ENCODE measurements at places on chromosomes 1 and 21.
A peak's percentile ranks its signal among the peaks of the same experiment; 100 is the strongest.

DNA sequence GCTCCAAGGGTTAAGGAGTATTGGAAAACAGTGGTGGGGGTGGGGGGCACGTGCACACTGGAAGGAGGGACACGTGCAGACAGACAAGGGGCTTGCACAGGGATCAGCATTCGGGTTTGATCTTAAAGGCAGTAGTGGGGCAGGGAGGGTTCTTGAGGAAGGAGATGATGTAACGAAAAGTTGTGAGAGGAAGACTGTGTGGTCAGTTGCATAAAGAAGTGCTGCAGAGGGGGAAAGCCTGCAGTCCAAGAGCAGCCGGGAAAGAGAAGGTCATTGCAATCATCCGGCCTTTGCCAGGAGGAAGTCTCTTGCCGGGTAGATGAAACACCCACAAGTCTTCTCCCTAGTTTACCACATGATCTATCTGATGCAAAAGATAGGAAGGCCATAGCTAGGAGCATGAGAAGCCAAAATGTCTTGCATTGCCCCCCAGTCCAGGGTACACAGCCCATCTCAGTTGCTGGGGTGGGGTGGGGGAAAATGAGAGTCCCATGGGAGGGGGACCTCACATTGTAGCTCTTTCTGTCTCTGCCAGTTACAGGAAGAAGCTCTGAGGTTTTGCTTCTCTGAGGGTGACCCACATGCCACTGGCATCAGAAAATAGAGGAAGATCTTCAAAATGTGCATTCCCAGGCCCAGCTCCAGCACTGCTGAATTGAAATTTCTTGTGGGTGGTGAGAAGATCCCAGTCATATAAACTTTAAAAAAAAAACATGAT lies 202.5 kb upstream of the RAB4A start:
- DNase-seq: no peak

- DNase-seq: no peak
Observed at GRCh38 chr1:15364740-15365139, 44.9 kb upstream of the EFHD2 start.

- no peak for DNase-seq
Observed at GRCh38 chr21:16468184-16468583, 738.4 kb downstream of the USP25 start.

- no peak for DNase-seq
Observed at GRCh38 chr21:26443291-26443690, 129.8 kb downstream of the CYYR1 start.

- no peak for DNase-seq
Observed at GRCh38 chr1:212622467-212622866, 13.9 kb downstream of the ATF3 start.

- no peak for DNase-seq
Observed at GRCh38 chr21:42618707-42619102, 34.7 kb upstream of the PDE9A start.

- DNase-seq: no peak
Observed at GRCh38 chr1:151238467-151238739, 16.1 kb upstream of the PSMD4 start.

DNA sequence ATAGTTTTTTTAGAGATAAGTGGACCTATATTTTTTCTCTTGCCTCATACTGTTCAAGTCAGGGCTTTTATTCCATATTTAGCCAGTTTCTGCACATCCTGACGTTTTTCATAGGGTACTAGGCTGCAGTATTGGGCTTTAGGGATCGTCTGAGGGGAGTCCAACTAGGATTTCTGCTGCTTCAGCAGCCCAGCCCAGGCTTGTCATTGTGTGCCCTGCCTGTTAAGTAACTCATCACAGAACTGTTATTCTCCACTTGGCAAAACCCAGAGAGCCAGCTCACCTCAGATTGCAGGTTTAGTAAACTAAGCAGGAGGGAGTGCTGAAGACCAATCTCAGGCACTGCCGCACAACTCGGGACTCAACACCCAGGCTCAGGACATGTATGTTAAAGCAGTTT lies 2.8 kb downstream of the GALNT2 start:
- no peak for DNase-seq

DNA sequence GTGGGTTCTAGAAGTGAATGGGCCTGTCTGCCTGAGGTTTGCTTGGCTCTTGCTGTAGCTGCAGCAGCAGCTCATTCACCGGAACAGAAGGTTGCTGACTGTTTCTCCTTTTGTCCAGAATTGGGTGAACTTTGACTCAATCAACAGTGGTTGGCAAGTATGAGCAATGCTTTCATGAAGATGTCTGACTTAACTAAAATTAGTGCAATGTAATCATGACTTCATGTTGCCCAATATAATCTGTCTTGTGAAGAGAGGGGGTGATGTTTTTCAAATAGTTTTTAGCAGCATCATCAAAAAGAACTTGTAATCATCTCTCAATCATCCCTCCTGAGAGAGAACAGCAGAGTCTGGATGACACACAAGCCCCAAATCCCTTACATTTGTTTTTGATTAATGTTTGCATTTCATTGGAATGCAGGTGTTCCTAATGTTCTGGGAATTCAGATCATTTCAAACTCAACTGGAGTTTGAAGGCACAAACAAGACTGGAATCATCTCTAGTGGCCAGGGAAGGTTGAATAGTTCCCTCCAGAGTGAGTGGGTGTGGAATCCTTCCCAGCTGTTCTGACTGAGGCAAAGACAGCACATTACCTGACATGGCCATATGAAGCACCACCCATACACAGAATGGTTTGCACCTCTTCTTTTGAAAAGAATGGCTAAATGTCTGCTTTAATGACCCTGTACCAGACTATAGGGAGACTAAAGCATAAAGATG lies 82.9 kb downstream of the HLX start:
- no peak for DNase-seq

DNA sequence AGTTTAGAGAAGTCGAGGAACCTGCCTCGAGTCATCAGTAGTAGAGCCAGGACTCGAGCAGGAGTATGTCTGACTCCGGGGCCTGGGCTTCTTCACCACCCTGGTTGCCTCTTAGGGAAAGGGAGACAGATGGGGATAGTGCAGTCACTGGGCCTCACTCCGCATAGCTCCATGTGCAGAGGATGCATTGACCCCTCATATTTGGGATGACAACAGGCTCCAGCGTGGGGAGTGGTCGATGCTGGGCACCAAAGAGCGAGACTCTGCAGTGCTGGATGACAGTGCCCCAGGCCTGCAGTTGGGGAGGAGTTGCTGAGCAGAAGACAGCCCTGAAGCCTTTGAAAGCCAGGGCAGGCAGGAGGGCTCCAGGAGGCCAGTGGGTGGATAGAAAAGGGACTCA lies 20.8 kb upstream of the TENT5C start:
- DNase-seq: no peak

DNA sequence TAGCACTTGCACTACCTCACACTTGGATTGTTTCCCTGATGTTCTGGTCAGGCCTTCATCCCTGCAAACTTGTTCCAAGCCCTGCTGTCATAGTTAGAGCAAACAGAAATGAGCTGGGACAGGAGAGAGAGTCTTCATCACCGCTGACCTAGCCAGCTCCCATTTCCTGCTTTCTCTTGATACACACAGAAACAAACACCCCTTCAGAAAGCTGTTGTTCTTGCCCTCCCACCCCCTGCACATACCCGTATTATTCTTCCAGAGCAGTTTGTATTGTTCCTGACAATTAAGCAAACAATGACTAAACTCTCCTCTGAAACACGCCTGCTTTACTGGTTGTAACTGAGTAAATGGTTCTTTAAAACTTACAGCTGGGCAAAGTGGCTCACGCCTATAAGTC lies 2.9 kb upstream of the SYT2 start:
- no peak for DNase-seq

GRCh38 chr1:19028110-19028509 lies 71.6 kb upstream of the IFFO2 start:
- DNase-seq: no peak

- no peak for DNase-seq
Observed at GRCh38 chr1:221709854-221710253, 32.0 kb downstream of the DUSP10 start.

DNA sequence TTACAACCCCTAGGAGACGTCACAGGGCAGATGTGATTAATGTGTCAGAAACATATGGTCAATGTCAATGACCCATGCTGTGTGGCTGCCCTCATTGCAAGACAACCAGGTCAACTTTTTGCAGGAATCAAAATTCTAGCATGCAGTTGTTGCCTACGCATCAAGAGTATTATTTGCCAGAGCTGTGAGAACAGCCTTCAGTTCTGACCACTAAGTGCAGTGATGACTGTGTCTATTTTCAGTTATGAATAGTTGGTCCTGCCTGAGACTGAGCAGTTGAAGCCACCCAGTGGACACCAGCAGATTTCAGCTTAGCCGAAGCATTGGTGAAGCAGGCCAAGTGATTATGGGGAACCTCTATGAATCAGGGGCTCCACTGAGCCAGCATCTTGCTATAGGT lies 47.3 kb downstream of the LYPLAL1 start:
- no peak for DNase-seq

DNA sequence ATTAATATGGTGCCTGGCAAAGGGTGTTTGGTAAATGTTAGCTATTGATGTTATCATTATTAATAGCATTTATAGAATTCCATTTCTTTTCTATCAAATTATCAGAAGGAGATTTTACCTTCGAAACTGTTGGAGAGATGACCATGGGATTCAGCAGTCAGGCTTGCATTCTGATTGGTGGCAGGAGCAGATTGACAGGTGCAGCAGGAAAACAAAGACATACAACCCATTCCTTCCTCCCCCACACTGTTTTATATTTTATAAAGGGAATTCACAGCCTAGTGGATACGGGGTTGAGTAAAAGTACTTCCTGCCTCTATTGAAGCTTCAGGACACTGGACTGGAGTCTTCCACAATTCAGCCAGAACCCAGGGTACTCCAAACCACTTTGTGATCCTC lies 55.1 kb upstream of the SYT14 start:
- no peak for DNase-seq

- DNase-seq: no peak
Observed at GRCh38 chr21:21631961-21632360, 633.8 kb downstream of the NCAM2 start.

GRCh38 chr1:242454262-242455051 lies 70.0 kb downstream of the PLD5 start:
- peak; percentile 23 for DNase-seq

- no peak for DNase-seq
Observed at GRCh38 chr1:48017716-48018115, 20.5 kb upstream of the TRABD2B start.

DNA sequence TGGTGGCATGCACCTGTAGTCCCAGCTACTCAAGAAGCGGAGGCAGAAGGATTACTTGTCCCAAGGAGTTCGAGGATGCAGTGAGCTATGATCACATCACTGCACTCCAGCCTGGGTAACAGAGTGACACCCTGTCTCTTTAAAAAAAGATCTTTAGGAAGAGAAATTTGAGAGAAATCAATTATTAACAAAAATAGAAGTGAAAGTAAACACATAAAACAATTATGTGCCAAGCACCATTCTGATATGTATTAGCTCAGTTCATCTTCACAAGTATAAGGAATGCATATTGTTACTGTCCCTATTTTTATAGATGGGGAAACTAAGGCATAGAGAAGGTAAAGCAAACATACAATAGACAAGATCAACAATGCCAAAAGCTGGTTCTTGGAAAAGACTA lies 48.1 kb downstream of the MATN1 start:
- DNase-seq: no peak

DNA sequence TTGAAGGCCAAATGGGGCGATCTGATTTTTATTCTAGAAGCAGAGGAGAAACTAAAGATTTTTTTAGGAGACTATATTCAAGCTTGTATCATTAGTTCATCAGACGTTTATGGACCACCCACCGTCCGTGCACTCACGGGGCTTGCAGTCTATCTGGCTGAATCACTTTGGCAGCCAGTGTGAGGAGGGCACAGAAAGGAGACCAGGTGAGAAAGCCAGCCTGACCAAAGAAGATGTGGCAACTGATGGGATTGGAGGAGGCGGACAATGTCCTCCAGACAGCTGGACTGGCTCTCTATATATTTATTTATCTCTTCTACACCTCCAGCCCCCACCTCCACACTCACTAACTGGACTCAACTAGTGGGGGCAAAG lies 822 bp upstream of the ELOVL1 start:
- DNase-seq: no peak

DNA sequence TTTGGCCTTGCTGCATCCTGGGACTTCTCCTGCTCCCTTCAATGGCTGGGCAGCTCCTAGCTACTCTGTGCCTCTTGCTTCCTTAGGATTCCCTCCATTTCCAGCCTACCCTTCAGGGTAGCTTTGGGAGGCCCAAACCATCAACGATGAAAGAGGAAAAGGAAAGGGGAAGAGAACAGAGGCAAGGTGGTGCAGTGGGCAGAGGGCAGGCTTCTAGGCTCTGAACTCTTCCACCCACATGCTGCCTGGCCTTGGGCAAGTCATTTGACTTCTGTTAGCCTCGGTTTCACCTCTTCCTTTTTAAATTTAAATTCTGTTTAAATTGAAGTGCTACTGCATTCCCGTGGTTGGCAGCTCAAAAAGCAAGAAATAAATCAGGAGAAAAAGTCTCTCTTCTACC lies 5.7 kb upstream of the PPM1J start:
- DNase-seq: no peak

DNA sequence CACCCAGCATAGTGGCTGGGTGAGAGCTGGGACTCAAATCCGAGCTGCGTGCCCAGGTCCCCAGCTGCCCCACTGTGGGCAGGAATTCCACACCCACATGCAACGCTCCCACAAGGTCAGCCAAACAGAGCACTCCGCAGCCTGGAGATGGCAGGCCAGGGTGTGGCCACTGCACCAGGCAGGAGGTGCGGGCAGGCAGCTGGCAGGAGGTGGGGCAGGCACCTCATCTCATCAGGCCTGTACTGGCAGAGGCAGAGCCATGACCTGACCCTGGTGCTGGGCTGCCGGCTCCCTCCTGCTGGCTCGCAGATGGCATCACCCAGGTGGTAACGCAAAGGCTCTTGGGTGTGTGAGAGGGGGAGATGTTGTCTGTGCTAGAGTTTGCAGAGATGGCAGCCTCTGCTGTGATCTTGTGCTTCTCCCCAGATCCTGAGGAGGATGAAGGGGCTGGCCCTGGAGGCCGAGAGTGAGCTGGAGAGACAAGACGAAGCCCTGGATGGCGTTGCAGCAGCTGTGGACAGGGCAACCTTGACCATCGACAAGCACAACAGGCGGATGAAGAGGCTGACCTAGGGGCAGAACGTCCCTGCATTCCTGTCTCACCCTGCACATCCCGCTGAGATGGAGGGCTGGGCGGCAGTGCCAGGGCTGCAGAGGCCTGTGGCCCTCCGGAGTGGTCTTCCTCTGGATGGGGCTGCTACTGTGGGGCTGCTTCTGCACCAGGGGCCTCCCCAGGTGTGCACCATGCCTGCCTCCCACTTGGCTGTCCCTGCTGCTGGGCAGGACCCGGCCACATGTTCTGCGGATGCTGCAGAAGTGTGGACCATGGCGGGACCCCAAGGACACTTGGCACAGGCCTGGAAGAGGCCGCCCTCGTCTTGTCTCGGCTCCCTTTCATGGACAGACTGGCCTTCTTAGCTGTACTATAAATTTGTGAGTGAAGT lies 35.1 kb upstream of the PRSS38 start:
- DNase-seq: no peak

All from D721Med (cell line).